Stimulated activated CD8-positive, alpha-beta memory T cell treated with anti-CD3 and anti-CD28 coated beads, Interleukin-2, amount 100 ng/mL, for 1 hour (primary cell): ENCODE measurements at places on chromosomes 2 and 18.

- no peak for DNase-seq
Measured at GRCh38 chr2:2826621-2827020, 495.5 kb upstream of the MYT1L start.

DNA sequence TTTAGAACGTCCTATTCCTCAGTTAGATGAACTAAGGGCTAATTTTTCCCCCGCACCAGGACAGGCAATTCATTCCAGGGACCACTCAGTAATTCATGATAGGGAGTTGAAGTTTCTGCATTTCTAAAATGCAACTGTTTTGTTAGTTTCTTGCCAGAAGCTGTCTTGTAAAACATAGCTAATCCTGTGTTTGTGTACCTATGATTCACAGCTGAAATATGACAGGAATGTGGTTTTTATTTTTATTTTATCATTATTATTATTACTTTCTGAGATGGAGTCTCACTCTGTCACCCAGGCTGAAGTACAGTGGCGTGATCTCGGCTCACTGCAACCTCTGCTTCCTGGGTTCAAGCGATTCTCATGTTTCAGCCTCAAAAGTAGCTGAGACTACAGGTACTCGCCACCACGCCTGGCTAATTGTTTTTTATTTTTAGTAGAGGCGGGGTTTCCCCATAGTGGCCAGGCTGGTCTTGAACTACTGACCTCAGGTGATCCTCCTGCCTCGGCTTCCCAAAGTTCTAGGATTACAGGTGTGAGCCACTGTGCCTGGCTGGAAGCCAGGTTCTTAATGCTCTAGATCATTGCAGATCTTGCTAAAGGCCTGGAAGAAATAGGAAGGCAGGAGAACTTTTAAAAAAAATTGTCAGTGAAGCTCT lies 154.8 kb upstream of the FHL2 start:
- DNase-seq: no peak

GRCh38 chr2:83742117-83742782 lies 716.8 kb downstream of the SUCLG1 start:
- no peak for DNase-seq

- DNase-seq: no peak
Measured at GRCh38 chr2:137910641-137911040, 53.6 kb upstream of the HNMT start.

DNA sequence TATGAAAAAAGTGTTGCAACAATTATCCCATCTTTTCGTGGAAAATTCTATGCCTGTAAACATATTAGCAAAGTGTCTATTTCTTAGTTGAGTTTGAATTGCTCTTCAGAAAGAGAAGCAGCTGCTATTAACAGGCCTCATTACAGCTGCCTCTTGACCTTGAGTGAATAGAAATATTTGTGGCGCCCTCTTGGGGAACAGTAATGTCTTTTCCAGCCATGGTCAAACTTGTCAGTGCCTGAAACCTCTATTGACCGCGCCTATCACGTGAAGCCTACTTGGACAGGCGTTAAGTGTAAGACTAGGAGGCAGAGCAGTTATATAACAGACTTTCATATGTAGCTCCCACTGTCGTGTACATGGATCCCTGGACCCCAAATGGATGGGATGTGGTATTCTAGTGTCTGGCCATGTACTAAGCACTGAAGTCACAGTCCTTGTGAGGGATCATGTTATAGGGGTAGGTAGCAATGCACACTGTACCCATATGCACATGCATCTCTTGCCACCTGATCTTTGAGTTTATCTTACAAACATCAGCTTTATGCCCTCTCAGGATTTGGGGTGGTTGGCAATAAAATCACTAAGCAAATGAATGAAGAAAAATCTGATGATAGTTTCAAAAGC lies 245.0 kb downstream of the PTGR3 start:
- DNase-seq: no peak

GRCh38 chr2:182852090-182852489 lies 14.3 kb downstream of the FRZB start:
- no peak for DNase-seq

DNA sequence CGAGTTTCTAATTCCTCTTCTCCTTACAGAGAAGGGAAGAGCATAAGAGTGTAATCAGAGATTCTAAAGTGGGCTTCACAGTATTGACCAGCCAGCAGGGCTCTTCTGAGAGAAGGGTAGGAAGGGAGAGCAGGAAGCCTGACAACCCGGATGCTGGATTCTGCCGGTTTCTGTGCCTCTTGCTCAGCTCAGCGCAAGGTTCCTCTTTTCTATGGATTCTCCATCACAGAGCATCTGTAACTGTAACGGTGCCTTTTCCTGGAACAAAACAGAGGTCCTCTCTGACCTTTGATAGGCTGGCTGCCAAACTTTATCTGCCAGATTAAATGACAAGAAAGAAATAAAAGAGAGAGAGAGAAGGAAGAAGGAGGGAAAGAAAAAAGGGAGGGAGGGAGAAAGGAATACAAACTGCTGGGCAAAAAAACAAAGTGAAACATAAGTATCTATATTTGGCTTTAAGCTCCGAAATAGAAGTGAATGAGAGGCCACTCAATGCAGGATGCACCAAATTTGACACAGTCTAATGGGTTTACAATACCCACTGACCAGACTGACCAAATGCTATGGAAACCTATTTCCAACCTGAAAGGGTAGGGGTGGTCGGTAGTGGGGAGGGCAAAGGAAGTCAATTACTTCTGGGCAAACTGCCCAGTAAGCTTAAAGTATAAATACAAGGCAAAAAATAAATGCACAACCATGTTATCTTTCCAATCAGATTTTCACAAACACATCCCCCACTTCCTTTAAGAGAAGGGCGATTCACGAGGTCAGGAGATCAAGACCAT lies 59.2 kb downstream of the PIEZO2 start:
- DNase-seq: no peak

- DNase-seq: no peak
Measured at GRCh38 chr18:70998490-70998889, 709.6 kb downstream of the SOCS6 start.

DNA sequence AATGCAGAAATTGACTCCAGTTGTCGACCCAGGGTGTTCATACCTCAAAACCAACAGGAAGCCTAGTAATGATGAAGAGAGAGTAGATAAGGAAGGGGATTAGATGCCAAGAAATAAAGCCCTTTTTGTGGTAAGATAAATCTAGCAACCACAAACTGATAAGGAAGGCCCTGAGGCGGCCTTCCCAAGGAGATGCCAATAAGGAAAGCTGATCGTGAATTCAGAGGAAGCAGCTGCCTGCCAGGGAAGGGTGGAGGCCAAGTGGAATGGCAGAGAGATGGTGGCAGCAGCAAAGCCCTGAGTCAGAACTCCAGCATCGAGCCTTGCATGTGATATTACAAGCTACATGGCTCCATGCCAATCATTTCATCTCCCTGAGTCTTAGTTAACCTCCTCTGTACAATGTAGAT lies 126.3 kb downstream of the IRS1 start:
- DNase-seq: no peak

DNA sequence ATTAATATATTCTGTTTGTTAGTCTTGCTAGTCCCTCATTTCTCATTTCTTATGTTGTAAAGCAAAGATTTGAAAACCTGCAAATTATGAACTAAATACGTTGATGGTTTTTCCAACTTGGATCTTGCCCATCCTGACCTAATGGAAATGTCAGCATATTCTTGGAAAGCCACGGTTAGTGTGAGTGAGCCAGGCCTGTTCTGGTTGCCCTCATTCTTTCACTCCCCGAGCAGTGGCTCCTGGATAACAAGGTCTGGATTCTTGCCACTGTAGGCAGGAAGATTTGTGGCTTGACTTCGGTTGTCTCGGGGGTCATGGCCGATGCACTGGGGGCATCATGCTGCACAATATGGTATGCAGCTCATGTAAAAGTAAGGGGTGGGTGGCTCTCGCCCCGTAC lies 359.1 kb downstream of the MEIS1 start:
- no peak for DNase-seq

DNA sequence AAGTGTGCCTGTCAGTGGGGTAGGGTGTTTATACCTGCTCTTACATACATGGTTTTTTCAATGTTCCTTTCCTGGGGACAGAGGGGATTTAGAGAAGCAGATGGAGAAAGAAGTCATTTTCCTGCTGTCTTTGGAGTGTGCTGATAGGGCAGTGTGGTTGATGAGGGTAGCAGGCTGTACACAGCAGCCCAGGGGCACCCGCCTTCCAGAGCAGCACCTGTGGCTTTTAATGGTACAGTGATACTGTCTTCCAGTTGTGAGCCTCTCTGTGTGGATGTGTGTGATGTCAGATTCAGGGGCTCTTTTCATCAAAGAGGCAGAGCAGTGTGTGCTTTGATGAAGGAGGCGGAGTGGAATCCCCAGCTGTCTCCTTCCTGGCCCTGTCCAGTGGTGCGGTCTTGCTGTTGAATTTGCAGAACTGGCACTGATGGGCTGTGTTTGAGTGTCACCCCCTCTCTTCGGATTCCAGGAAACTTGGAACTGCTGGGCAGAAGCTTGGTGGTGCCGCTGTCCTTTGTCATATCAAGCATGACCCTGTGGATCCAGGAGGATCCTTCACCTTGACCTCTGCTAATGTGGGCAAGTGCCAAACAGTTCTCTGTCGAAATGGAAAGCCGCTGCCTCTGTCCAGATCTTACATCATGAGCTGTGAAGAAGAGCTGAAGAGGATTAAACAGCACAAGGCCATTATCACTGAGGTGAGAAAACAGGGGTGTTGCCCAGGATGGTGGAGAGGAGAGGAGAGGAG lies 259.8 kb downstream of the PHLPP1 start:
- DNase-seq: no peak

GRCh38 chr2:219406861-219407230 lies 11.3 kb upstream of the DES start:
- no peak for DNase-seq
